NCI-H2171 (cell line): ENCODE measurements at places on chromosomes 2 and 18.

GRCh38 chr18:43571078-43571689, 293.9 kb upstream of the SYT4 start:
- peak; percentile 35 for DNase-seq

DNA sequence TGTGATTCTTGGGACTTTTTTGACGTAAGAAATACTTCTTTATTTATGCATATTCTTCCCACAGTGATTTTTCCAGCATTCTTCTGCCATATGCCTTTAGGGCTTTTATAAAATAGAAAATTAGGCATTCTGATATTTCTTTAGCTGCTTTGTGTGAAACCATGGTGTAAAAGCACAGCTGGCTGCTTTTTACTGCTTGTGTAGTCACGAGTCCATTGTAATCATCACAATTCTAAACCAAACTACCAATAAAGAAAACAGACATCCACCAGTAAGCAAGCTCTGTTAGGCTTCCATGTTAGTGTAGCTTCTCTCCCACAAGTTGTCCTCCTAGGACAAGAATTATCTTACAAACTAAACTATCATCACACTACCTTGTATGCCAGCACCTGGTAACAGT, 62.6 kb downstream of the EIF5B start:
- DNase-seq: no peak

GRCh38 chr2:21452678-21453077, 328.9 kb downstream of the TDRD15 start:
- DNase-seq: no peak

DNA sequence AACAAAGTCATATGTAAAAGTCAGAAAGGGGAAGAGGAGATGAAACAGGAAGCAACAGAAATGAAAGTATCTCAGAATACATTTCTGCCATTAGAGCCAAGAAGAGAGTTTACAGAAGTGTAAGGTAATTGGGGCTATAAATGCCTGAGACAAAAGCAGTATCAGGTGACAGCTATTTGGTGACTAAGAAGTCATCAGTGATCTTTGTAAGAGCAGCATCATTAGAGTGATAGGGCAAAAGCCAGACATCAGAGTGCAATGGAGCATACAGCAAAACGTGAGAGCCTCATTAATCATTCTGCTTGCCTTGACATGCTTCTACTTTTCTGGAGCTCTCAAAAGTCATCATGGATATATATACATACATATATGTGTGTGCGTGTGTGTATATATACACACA, 804.7 kb upstream of the PIK3C3 start:
- DNase-seq: peak; percentile 80

GRCh38 chr2:202353430-202353829, 22.7 kb upstream of the BMPR2 start:
- no peak for DNase-seq

DNA sequence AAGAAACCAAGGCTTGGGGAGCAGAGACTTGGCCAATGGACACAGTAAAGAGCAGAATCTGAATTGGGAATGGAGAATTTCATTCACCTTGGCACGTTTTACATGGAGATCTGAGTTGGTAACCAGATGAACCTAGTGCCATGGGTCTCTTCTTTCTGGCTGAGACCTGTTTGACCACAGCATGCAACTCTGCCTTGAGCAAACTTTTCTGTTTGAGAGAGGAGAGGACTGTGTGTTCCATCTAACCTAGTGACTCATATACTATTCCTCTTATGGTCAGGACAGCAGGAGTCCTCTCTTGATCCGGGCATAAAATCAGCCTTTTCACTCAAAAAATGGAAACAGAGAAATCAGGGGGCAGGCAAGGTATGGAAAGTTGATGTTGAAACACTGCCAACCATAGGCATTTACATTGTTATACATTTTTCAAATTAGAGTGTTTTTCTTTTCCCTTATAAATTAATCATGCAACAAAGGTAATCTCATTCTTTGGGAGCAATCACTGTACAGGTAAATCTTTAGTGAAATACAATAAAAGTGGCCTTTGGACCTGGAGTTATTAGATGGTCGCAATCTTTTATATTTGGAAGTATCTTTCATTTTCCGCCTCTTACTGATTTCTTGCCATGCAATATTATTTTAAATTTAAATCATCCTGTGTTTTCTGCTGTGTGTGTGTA, 86.7 kb downstream of the NRP2 start:
- DNase-seq: no peak

DNA sequence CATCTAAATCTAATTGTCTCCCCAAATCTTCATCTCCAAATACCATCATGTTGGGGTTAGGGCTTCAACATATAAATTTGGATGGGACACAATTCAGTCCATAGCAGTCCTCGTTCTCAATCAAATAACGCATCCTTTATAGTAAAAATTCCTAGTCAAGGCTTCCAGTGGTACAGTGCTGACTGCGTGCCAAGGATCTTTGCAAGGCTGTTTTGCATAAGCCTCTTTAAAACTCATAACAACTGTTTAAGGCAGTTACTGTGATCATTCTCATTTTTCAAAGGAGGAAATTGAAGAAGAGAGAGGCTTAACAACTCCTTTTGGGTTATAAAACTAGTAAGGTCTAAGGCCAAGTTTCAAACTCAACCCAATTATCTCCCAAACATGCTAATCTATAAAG, 666.9 kb downstream of the NYAP2 start:
- no peak for DNase-seq

DNA sequence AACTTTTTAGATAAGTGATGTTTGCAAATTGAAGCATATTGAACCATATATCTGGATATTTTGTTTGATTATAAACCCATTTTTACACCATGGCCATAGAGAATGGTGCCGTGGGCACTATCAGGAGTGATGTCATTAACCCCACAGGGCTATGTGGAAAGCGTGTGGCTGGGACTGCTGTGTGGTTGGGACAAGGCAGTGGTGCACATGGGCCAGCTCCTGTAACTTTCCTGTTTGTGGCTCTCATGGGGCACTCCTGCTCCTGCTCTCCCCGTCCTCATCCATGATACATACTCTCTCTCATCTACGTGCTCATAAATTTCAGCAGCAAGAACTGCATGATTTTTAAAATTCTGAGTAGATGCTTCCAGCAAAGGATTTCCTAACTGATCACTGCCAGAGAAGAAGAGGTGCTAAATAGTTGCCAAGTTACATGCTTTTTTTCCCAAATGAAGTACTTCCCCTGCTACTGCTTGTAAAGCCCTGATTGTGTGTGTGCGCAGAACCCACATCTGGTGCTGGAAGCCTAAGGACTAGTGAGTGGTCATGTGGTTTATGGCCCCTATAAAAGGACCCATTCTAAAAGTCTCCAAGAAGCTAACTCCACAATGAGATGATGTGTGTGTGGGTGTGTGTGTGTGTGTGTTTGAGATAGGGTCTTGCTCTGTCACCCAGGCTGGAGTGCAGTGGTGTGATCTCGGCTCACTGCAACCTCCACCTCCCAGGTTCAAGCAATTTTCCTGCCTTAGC, 240.8 kb downstream of the NEDD4L start:
- DNase-seq: no peak

GRCh38 chr2:33094303-33094702, 147.6 kb downstream of the LTBP1 start:
- no peak for DNase-seq

DNA sequence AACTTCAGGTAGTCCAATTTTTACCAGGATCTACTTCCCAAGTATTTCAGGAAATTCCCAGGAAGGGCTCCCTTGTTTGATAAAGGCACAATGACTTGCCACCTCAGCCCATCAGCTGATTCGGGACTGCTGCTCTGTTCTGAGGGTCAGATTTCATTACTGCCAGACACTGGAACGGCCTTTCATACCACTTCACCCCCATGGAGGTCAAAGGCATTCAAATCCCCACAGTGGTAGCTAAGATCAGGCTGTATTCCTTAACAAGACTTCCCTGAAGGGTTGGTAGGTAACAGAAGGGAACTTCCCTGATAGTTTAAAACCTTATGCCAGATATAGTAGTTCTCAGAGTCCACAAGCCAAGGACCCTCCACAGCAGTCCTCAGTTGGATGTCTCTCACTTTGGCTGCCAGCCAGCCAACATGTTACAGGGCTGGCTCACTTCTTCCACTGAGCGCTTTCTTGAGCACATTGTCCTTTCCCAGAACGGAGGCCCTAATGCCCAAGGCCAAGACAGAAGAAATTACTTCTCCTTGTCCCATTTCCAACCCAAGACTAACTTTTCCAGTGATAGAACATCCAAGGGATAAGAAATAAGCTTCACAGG, 40.0 kb upstream of the GLS start:
- DNase-seq: no peak

DNA sequence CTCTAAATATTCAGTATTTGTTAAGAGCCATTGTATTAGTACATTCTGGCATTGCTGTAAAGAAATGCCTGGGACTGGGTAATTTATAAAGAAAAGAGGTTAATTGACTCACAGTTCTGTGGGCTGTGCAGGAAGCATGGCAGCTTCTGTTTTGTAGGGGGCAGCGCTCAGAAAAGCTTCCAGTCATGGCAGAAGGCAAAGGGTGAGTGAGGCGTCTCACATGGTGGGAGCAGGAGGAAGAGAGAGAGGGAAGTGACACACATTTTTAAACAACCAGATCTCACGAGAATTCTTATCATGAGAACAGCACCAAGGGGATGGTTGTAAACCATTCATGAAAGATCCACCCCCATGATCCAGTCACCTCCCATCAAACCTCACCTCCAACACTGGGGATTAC, 13.8 kb upstream of the CCDC102B start:
- no peak for DNase-seq

GRCh38 chr2:42246562-42246961, 77.4 kb downstream of the EML4 start:
- no peak for DNase-seq

- DNase-seq: no peak
Measured at GRCh38 chr2:107325981-107326786, 440.2 kb upstream of the ST6GAL2 start.

GRCh38 chr2:208069186-208069585, 43.9 kb upstream of the PLEKHM3 start:
- DNase-seq: no peak

DNA sequence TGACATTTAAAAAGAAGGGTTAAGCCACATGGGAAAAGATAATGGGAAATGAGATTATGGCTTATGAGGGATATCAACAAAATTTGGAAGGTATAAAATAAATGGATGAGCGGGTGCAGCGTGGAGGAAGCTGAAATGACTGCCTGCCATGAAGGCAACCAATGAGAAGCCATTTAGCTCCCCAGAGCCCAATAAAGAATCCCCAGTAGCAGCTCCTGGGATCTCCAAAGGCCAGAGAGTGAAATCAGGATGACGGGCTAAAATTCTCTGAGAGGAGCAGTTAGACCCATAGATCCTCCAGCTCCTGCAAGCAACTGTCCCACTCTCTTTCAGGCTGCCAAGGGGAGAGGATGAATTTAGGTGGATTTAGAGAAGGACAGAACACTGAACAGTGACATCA, 12.9 kb upstream of the MAPRE3 start:
- DNase-seq: no peak

GRCh38 chr18:68520406-68521075, 194.4 kb downstream of the TMX3 start:
- no peak for DNase-seq

- DNase-seq: no peak
Measured at GRCh38 chr18:75198036-75198435, 10.9 kb downstream of the PTGR3 start.

GRCh38 chr2:152762202-152762601, 43.8 kb downstream of the ARL6IP6 start:
- DNase-seq: no peak

DNA sequence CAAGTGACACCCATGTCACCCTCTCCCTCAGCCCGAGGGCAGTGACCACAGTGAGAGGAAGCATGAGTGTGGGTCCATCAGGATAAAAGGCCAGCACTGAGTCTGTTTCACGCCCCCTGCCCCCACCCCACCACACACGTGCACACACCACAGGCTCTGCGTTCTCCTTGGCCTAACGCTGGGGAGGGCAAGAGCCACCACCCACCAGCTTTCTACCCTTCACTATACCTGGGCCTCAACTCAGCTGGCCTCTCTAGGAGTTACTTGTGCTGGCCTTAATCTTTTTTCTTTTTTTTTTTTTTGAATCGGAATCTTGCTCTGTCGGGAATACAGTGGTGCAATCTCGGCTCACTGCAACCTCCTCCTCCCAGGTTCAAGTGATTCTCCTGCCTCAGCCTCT, 140.5 kb downstream of the ZFP36L2 start:
- no peak for DNase-seq

- DNase-seq: no peak
Measured at GRCh38 chr2:143081616-143082015, 47.6 kb upstream of the ARHGAP15 start.
